Stimulated activated CD4-positive, alpha-beta T cell treated with anti-CD3 and anti-CD28 coated beads, Interleukin-12 subunit alpha, Interleukin-12 subunit beta, amount 100 ng/mL, for 24 hours (primary cell): ENCODE measurements at places on chromosomes 11 and 22.
A peak's percentile ranks its signal among the peaks of the same experiment; 100 is the strongest.

GRCh38 chr11:117817368-117818040 lies 7.0 kb downstream of the FXYD2 start:
- peak; percentile 81 for DNase-seq

DNA sequence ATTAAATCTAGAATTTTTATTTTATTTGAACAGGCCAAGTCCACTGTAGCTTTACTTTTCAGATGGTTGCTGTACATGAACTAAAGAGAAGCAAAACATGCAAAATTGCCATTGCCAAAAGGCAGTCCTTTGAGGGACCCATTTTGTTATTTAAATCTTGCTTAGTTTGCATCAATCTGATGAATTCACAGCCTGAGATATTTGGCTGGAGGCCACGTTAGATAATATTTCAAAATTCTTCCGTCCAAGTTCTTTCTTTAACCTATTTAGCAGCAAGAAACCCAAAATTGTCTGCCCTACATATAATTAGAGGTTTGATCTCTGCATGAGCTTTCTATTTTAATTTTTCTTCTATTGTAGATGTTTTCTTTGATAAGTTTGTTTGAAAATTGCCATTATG lies 1706.9 kb upstream of the RAG2 start:
- no peak for DNase-seq

DNA sequence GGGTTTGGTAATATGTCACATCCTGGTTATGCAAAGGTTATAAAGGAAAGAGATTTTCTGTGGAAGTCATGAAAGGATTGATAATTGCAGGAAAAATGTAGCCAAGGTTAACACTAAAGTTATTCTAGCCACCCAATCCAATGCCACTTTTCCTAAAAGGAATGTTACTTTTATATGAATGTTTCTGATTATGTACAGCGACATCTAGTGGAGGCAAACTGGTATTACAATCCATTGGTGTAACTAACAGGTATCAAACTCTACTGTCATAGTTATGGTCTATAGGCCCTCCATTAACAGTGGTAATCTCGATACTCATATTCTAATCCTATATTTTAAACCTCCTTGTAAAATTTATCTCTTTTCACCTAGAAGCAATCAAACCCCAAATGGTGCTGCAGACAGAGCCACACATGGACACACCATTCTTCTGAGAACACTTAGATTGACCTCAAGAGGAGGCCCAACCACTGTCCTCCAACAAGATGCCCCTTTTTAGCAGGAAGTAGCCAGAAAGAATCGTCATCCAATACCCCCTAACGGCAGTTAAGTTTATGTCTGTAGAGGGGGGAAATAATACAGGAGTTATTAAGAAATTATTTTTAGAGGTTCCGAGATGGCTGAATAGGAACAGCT lies 74.9 kb upstream of the RAG2 start:
- DNase-seq = no peak

- no peak for DNase-seq
Observed at GRCh38 chr11:75583718-75584658, 21.9 kb downstream of the SERPINH1 start.
